ENCODE measurements at places on chromosomes 16 and 17.

DNA sequence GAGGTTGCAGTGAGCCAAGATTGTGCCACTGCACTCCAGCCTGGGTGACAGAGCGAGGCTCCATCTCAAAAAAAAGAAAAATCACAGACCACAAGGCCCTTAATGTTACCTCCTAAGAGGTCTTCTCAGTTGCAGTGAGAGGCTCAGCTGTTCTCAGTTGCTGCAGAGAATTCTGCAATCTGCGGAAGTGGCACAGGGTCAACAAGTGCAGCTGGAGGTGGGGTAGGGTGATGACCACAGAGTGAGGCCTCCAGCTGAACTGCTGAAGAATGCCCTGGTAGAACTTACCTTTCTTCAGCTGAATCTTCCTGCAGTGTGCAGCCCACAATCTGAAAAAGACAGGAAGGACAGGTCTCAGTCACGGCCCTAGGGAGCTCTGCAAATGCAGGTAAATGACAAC lies 26.3 kb downstream of the CNTNAP1 start:
- no peak for DNase-seq

GRCh38 chr17:44623070-44623725 lies 33.1 kb upstream of the MEIOC start:
- DNase-seq: no peak

DNA sequence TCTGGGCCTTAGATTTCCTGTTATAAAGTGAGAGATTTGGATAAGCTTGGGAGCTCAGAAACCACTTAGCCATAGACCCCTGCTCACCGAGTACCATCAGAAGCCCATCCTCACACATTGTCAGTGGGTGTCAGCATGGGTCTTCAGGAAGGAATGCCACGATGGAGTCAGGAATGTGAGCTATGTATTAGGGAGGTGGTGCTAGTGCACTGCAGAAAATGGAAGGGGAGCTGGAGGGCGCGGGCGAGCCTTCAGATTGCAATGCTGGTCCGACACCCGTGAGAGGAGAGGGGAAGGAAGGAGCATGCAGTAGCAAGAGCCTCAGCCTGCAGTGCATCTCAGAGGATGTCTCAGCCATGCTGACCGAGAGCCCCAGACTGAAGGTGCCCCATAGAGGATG lies 294.5 kb downstream of the FOXL1 start:
- no peak for DNase-seq

GRCh38 chr16:56892705-56893104 lies 27.7 kb downstream of the SLC12A3 start:
- no peak for DNase-seq

DNA sequence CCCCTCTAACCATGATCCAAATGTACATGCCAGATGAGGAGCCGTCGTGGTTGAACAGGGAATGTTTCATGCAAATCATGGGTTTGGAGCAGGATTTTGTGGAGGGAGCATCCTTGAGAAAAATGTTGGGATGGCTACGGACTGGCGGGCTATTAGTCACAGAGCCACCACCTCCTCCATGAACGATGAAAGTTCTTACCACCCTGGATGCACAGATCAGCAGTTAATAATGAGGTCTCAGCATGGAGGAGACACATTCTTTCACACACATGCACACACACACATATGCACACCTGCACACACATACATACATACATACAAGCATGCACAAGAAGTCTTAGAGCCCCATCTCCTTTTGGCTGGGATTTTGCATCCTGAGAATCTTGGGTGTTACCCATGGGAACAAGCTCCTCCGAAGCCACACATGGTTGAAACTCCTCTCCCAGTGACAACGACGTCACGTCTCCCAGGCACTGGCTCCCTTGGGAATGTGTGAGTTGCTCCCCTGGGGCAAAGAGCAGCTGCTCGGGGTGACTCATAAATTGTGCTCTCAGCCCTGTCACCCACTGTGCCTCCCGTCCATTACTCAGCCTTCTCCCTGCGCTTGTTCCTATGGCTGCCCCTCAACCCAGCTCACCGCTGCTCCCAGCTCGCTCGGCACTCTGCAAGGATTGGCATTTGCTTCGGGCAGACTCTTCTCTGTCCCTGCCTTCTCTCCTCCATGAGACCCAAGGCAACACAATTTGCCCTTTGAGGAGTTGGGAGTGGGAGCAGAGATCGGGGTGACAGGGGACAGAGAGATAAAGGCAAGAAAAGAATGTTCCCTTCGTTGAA lies 344.6 kb downstream of the SOX9 start:
- DNase-seq: no peak

GRCh38 chr16:30394592-30395154 lies 547 bp upstream of the ZNF48 start:
- no peak for DNase-seq

GRCh38 chr16:3029491-3030221 lies 5.8 kb downstream of the THOC6 start:
- DNase-seq: no peak

GRCh38 chr16:8729779-8730334 lies 55.4 kb downstream of the ABAT start:
- DNase-seq: no peak

DNA sequence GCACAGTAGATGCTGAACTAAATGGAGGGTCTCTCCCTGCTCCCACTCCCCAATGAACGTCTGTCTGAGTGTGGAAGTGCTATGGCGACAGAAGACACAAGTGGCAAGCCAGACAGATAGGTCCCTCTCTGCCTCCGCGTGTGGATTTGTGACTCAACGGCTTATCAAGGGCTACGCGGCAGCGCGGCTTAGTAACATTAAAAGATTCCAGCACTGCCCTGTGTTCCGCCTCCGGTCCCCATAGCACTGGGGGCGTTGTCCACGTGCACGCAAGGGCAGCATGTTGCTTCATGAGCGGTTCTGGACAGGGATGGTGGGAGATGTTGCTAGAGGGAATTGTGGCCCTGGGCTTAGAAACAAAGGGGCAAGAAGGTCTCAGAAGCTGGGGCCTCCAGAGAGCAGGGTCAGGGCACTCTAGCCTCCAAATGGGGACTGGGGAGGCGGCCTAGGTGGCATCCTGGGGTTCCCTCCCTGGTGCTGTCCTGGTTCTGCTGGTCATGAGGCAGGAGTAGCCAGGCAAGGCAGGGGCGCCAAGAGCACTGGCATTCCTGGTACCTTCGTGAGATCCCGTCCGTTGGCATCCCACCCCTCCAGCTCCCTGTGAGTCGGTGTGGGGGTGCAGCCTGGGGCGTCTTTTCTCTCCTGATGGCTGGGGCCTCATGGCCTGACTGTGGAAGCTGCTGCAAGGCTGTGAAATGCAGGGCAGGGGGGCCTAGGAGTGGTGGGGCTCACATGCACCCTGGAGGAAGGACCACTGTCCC lies 9.1 kb downstream of the CRHR1 start:
- no peak for DNase-seq

GRCh38 chr17:57707892-57708291 lies 37.2 kb downstream of the CCDC182 start:
- DNase-seq: no peak

DNA sequence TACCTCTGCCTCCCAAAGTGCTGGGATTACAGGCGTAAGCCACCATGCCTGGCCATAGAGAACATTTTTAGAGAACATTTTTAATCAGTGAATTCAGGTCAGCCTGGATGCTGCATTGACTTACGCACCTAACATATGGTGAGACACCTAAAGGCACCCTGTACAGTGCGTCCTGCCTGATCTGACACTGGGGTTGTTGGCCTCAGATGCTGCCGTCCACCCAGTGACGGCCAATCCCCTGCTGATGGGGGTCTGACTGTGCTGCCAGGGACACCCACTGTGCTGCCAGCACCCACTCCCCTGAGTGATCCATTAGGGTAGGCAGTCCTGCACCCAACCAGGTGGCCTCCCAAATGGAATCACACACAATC lies 38.5 kb downstream of the WNT3 start:
- DNase-seq: no peak

- DNase-seq: no peak
These were observed 16.9 kb downstream of the TRIM25 start for GRCh38 chr17:56896968-56897359.

DNA sequence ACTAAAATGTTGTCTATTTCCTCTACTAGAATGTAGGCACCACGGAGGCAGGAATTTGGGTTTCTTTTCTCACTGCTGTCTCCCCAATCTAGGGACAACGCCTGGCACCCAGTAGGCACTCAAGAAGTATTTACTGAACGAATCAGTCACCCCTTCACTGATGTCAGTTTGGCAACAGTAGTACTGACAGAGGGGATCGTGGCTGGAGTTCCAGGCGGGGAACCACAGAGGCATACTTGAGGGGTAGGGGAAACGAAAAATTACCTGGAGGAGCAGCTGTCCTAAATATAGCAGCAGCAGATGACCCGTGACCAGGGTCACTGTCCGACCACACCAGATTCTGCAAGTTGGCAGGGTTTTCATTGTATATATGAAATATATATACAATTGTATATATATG lies 33.3 kb downstream of the TRIM25 start:
- no peak for DNase-seq

GRCh38 chr17:42200706-42201457 lies 6.6 kb upstream of the GHDC start:
- DNase-seq: no peak

DNA sequence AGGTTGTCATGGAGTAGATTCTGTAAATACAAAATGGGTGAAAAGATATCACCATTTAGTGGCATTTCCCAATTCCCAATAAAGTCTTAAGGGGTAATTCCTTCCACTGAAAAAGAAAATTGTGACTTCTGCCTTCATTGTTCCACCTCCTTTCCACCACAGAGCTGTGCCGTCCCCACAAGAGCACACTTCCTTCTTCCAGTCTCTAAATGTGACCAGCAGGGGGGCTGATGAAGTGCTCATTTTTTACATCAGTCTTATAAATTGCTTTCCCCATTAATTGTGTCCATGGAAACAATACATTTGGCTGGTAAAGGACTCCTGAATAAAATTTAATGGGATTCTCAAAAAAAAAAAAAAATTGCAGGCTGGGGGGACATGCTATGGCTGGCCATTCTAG lies 260.8 kb upstream of the PSMD7 start:
- DNase-seq: no peak

- DNase-seq: no peak
These were observed 50.7 kb downstream of the GNA13 start for GRCh38 chr17:65005858-65006257.

GRCh38 chr16:81602792-81603191 lies 158.2 kb downstream of the CMIP start:
- no peak for DNase-seq

- DNase-seq: no peak
These were observed 176.6 kb upstream of the SDK2 start for GRCh38 chr17:73820686-73821448.

DNA sequence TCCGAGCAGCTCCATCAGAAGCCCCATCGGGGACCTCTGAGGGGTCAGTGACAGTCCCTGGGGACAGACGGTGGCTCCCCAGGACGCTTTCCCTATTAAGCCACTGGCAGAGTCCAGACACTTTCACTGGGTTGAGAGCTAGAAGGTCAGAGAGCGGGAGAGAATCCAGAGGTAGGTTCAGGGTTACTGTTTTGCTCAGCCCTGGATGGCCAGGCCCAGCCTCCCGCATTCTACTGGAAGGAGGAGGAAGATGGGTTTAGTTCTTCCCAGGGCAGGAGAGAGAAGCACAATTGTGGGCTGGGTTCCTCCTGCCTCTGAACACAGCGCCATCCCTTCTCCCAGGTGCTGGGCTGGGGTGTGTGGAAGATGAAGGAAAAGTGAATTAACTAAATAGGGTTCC lies 452.8 kb downstream of the SLC39A11 start:
- DNase-seq: no peak

- no peak for DNase-seq
These were observed at the start of gene C16orf74 for GRCh38 chr16:85750827-85751697. Gene C16orf74 (minus strand): TSS chr16:85751096. CDS start chr16:85735217, 15,879 bp downstream.

GRCh38 chr16:77043076-77043475 lies 147.9 kb upstream of the MON1B start:
- DNase-seq: no peak

DNA sequence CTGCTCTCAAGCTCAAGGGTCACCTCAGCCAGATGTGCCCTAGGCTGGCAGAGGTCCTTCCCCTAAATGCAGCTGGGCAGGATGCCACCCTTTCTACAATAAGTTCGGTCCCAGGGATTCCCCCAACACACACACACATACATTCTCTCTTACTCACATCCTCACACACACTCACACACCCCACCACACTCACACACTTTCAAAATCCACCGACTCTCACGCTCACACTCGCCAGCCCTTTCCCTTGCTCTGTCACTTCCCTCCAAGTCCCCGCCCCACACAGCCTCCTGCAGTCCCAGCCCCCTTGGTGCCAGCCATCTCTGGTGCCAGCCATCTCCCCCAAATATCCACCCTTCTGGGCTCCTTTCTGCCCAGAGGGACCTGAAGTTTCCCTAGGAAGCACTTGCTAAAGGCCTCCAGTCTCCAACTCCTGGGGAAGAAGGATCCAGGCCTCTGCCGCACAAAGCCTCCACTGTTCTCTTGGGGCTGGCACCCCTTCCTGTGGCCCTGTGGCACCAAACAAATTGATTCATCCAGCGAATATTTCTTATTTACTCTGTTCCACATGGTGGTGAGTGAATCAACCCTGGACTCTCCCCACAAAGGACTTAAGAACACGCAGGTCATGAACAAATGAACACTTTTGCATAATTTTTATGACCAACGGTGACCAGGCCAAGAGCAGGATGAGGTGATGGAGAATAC lies 3.8 kb upstream of the USP36 start:
- no peak for DNase-seq

GRCh38 chr17:1222321-1222720 lies 42.5 kb upstream of the ABR start:
- DNase-seq: no peak

- peak; percentile 22 for DNase-seq
These were observed 36.6 kb upstream of the ADORA2B start for GRCh38 chr17:15908378-15908777.

GRCh38 chr16:50246299-50247122 lies 19.8 kb upstream of the ADCY7 start:
- peak; percentile 65 for DNase-seq

DNA sequence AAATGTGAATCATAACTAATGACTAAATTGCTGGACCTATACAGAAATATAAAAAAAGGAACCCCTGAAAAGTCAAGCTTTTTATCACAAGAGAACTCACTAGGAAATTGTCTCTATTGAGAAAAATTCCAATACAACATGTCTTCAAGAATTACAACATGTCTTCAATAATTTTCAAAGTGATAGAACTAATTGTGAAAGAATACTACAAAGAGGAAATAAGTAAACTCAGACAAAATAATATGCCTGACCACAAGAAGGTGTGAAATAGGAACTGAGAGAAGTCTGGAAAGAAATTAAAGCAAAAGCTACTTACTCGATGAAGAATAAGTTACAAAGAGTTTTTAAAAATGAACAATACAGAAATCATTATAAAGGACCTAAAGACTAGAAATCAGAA lies 29.9 kb upstream of the OR1G1 start:
- no peak for DNase-seq

Data from coronary artery (tissue), 2 donors.